ENCODE measurements at places on chromosomes 11 and 22.

GRCh38 chr11:74534216-74534945, 40.9 kb upstream of the LIPT2 start:
- no peak for DNase-seq

DNA sequence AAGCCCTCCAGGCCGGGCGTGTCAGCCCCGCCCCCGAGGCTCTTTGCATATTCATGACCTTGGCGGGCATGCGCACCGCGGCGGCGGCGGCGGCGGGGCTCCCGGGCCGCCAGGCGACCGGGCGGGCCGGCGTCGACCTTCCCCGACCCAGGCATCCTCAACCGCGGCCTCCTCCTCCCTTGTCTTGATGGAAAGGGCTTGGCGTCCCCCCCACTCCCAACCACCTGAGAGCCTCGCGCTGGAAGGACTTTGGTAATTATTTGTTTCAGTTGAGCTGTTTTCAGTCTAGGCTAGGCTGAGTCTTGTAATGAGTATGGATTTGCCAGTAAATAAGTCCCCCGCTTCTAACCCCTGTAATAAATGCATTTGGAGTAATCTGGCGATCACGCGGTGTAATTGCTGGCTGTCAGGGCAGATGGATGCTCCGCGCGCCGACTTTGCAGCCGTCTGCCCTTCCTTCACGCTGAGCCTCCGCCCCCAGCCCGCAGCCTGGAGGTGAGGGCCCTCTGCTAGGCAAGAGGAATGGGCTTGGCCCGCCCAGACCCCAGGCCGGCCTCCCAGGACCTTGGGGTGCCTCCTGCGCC, 25.2 kb downstream of the FLRT1 start:
- DNase-seq: no peak

GRCh38 chr11:84608837-84609196, 1018.3 kb downstream of the DLG2 start:
- DNase-seq: no peak

DNA sequence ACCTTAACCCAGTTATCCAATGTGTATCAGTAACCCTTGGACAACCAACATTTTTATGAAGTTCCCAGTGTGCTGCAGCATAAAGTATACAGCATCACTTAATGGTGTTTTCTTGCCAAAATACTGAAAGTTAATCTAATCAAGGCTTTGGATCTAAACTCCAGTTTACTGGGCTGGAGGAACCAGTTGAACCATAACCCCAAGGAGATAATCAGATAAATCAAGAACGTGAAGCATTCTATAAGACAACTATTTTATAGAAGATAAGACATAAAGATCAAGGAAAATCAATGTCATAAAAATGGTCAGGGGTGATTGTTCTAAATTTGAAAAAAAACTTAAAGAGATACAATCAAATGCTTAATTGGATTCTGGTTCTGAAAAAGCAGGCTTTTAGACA, 2.3 kb upstream of the OSBP start:
- DNase-seq: no peak

- DNase-seq: no peak
Measured at GRCh38 chr22:20401376-20402014, 7.5 kb downstream of the ZNF74 start.

DNA sequence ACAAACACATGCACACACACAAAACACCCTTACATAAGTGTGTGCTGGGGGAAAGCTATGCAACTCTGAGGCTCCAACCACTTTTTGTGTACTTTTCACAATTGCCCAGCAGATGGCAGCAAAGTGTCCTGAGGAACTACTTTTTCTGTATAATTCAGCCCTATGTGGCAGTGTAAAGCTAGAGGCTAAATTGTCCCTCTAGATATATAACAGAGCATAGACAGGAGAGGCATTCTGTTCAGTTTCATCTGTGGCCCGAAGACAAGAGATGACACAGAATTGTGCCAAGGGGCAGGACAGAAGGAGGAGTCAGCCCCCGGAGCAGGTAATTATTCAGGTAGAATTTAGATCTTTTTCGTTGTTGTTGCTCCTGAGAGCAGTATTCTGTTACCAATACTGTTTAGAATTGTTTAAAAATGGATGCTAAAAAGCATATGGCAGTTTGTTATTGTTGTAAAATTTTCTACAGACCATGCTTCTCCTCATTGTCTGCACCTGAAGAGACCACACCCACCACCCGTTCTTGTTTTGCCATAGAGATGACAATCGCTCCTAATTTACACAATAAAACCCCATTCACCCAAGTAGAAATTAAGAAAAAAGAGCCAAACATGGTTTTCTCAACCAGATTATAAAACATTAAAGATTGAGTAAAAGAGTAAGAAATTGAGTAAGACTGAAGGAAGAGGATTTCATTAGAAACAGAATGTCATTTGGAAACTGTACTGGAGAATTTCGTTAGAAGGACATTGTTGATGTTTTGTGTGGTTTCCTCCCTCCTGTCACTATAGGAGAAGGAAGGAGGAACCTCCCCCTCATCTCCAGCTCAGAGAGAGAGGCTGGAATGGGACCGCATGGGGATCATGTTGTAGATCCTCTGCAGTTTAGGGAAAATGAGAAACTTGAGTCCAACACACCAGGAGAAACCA, 14.5 kb upstream of the MS4A7 start:
- no peak for DNase-seq

- no peak for DNase-seq
Measured at GRCh38 chr11:63673579-63673978, 2.4 kb upstream of the ATL3 start.

- no peak for DNase-seq
Measured at GRCh38 chr11:123428116-123428715, 1.9 kb upstream of the GRAMD1B start.

- no peak for DNase-seq
Measured at GRCh38 chr11:119706029-119706428, 23.0 kb downstream of the NECTIN1 start.

- DNase-seq: no peak
Measured at GRCh38 chr11:68934666-68935065, 31.0 kb downstream of the IGHMBP2 start.

- DNase-seq: no peak
Measured at GRCh38 chr11:47994417-47994816, 14.1 kb downstream of the PTPRJ start.

- DNase-seq: no peak
Measured at GRCh38 chr11:24900960-24901549, 404.2 kb downstream of the LUZP2 start.

DNA sequence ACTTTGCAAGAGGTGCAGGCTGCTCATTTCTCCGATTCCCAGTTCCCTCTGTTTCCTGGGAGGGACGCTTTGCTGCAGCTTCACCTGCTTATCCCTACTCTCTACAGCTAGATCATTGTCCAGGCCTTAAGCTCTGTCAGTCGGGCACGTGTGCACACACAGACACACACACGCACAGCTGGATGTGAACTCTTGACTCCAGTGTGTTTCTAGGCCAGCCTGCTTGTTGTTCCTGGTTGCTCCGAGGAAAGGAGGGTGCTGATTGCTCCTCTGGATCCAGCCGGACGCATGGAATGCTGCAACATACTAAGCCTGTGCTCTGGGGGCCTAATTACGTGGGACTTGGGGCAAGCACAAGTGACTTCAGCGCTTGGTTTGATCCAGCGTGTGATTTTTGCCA, 19.7 kb downstream of the ZNRF3 start:
- DNase-seq: no peak

DNA sequence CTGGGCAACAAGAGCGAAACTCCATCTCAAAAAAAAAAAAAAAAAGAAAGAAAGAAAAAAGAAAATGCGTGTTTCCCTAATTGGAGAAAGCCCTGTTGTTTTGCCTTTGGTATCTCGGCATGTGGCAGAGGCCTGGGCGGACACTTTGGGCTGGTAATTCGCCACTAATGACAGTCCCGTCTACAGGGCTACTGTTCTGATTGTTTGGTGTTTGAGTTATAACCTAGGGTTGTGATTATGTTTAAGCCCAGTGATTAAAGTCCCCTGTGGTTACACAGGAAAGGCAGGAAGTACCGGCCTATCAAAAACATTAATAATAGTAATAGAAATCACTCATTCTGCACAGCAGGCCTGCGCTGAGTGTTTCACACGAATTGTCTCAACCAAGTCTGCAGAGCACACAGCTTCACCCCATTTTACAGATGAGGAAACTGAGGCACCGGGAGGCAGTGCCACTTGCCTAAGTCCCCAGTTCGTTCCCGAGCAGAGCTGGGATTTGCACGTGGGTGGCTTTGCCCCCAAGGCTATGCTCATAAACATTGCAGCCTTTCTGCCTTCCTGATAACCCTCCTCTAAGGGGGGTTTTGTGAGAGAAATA, 39.1 kb upstream of the GRAMD4 start:
- no peak for DNase-seq

GRCh38 chr11:43746670-43747069, 66.1 kb downstream of the HSD17B12 start:
- no peak for DNase-seq

DNA sequence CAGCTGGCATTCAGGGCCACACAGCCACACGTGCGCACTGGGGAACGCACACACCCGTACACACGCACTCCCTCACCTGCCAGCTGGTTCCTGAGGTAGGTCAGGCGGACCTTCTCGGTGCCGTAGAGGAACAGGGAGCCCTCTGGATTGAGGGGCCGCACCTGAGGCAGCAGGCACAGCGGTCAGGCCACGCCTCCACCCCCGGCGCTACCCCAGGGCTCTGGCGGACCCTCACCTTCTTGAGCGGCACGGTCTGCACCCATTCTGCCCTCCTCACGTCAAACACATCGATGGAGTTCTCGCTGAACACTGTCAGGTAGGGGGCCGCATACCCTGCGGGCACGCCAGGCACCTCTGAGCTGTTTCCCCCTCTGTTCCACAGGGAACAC, 17.0 kb downstream of the CDC42BPG start:
- no peak for DNase-seq

GRCh38 chr11:33700502-33701271, at the start of gene C11orf91:
TSS of gene C11orf91 (minus strand) at chr11:33700826. CDS start at chr11:33700740, 86 bp downstream.
- peak; percentile 83 for DNase-seq

DNA sequence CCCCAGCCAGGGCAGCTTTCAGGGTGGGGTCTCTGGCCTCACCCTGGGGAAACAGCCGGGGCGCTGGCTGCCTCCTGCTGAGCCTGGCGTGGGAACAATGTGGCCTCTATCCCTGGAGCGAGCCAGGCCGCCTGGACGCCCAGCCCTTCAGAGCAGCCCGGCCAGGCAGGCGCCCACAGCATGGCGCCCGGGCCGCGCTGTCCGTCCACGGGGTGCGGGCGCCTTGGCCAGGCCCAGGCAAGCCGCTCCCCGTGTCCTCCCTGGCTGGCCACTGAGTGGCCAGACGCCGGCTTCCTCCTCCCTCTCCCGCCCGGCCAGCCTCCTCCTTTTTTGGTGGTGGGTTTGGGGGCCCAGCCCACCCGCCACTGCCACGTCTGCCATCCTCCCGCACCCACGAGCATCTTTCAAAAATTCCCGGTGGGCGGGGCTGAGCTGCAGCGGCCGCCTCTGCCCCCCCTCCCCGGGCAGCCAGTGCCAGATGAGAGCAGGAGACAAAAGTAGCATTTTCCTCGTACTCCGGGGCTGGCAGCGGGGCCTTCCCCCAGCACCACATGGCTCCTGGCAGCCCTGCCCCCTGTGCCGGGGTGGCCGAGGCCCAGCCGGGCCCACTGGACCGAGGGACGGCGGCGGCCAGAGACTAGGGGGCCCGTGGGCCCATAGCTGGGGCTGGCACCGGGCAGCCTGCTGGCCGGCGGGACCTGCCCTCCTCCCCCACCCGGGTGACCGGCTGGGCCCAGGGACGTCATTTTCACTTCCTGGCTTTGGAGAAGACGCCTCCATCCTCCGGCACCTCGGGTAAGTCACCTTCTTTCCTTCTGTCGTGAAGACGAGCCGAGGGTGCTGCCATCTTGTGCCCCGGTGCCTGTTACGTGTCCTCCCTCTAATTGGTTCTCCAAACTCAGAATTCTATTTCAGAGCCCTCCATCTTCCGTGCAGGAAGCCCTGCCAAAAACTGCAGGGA, 70.2 kb upstream of the PPARA start:
- no peak for DNase-seq

GRCh38 chr11:88469561-88470225, 132.2 kb upstream of the CTSC start:
- DNase-seq: no peak

- DNase-seq: no peak
Measured at GRCh38 chr11:97364047-97364446, 974.2 kb downstream of the JRKL start.

GRCh38 chr11:8426076-8426475, 162.4 kb upstream of the LMO1 start:
- no peak for DNase-seq

DNA sequence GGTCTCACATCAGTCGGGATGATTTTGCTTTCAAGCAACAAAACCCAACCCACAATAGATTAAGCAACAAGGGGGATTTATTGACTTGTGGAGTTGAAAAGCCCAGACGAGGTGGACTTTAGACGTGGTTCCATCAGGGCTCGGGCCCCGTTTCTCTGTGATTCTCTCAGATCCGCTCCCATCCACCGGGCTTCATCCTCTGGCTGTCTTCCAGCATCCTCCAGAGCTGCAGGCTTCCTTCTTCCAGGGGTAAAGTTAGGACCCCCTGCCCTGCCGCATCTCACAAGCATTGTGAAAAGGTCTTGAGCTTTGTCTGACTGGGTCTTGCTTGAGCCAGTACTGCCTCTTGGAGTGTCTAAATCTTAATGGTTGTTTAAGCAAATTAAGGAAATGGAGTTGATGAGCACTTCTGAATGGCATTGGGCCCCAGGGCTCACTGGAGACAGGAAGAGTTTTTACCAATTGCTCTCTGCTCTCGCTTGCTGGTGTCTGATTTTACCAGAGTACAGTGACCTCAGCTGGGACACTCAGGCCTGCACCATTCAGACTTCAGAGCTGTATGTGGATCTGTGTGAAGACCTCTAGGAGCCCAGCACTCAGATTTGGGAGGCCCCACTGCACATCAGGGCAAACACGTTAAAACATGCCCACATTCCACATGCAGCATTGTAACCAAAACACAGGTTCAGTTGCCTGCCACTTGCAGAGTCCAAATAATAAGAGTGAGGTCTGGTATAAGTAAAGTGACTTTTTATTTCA, 13.5 kb upstream of the FTH1 start:
- no peak for DNase-seq

DNA sequence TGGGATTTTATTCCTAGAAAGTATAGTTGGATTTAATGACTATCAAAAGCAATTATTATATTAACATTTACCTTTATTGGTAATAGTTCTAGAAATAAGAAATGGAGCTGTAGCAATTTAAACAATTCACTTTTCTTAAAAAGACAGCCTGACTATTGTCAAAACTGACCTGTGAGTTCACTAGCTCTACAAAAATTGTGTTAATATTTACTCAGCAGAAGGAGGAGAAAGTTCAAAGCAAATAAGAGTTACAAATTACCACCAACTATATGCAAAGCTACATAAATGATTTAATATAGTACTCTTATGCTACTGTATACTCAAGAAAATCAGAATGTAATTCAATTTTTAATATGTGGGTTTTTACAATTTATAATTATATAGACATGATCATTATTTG, 310.0 kb downstream of the DCDC1 start:
- no peak for DNase-seq

GRCh38 chr22:40443732-40444131, 73.3 kb downstream of the SGSM3 start:
- no peak for DNase-seq

- DNase-seq: no peak
Measured at GRCh38 chr22:25495285-25495684, 69.2 kb upstream of the GRK3 start.
